ENCODE measurements at places on chromosomes 13 and 19.

GRCh38 chr19:1223018-1223855 lies 14.6 kb downstream of the CBARP start:
- DNase-seq: peak; percentile 49

GRCh38 chr19:7074705-7075282 lies 5.3 kb downstream of the ZNF557 start:
- DNase-seq: no peak

- peak; percentile 65 for DNase-seq
Measured at GRCh38 chr19:53076984-53077383, 26.2 kb downstream of the ZNF160 start.

GRCh38 chr13:80400164-80400864 lies 59.4 kb upstream of the SPRY2 start:
- DNase-seq: no peak

DNA sequence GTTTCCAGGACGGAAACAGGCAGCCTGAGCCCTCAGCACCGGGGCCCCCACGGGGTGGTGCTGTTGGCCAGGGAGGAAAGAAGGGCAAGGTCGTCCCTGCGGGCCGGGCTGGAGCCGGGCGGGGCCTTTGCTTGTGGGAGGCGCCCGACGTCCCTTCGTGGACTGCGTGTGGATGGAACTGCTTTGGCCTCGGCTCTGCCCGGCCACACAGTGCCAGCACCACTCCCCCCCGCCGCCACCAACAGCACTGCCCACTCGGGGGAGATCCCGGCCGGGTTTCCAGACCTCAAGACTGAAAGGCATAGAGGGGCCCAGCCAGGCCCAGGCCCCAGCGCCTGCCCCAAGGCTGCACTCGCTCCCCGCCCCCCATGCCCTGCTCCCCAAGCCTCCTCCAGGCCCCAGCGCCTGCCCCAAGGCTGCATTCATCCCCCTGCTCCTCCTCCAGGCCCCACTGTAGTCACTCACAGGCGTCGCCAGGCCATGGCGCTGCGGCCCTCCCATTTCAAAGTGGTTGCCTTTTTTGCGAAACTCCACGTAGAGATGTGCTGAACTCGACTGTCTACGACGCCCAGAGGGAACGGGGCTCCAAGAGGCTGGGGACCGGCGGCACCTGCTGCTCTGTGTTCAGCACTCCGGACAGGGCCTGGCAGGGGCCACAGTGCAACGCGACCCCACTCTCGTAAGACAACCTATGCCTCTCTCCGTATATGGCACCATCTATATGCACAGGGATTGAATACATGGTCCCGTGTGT lies 22.5 kb downstream of the C13orf46 start:
- DNase-seq: peak; percentile 82

- DNase-seq: no peak
Measured at GRCh38 chr13:53901593-53901992, 873.0 kb downstream of the OLFM4 start.

- no peak for DNase-seq
Measured at GRCh38 chr13:27440408-27440807, 10.0 kb downstream of the MTIF3 start.
